SHP77 treated with DMSO at 0.1 percent for 48 hours (cell line): ENCODE measurements at places on chromosomes 5 and 9.

- no peak for DNase-seq
Observed at GRCh38 chr9:90925581-90926257, 124.1 kb downstream of the SYK start.

DNA sequence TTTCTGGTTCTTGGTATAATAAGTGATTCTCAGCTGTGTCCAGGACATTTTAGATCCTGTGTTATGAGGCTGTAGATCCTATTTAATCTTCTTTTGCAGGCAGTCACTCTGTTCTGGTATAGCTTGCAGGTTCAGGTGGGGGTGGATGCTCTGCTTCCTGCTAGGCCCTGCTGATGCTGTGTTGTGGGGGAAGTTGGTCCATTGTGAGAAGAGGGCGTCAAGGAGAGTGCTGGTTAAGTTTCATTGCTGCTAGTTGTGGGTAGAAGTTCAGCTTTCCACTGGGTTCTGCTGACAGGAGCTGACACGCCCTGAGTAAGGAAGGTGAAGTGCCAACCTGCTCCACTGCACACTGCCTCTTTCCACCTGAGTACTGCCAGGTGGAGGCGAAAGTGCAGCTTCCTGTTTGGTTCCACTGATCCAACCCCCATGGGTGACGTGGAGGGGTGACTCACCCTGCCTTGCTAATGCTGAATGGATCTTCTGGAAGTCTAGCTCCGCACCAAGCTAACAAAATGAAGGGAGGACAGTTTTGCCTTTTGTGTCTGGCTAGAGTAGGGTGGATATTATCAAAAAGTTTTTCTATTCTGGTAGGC is 16.3 kb downstream of the NMRK1 start:
- DNase-seq = no peak

DNA sequence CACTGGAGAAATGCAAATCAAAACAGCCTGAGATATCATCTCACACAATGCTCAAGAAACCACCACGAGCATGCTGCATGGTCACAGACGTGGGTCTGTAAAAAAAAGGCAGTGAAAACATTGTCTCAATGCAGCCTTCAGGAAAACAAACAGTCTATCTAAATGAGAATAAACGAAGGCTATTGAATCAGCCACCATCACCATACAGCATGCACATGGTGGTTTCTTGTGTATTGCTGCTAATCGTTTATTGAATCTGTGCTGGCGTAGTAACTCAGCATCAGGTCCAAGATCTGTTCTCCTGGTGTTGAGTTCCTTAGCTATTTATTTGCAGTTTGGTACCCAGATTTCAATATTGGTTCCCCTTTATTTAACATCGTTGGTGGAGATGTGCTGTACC is 1115.0 kb downstream of the CDH18 start:
- DNase-seq = no peak

DNA sequence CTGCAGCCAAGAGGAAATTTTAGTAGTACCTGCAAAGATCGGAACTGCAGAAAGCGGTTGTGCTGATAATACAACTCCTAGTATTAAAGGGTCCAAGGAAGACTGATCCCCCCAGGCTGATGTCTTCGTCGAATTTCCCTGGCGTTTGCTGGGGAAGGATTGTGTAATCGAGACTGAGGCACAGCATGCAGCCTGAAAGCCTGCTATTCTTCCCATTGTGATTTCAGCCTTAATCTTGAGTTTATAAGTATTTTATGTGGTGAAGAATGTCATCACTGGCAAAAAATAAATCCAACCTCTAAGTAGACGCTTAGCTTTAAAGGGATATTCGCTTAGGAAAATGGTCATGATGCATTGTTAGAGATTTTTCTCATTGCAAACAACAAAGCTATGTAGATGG is 21.3 kb upstream of the LMX1B start:
- no peak for DNase-seq

DNA sequence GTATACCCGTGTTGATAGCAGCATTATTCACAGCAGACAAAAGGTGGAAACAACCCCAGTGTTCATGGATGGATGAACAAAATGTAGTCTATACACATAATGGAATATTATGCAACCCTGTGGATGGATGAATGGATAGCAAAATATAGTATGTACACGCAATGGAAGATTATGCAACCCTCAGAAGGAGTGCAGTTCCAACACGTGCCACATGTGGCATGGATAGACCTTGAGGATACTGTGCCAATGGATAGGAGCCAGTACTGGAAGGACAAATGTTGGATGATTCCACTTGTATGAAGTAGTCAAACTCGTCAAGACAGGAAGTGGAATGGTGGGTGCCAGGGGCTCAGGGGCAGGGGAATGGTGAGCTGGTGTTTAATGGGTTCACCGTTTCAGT is 44.9 kb downstream of the PLEKHG4B start:
- no peak for DNase-seq
